Placental epithelial cell (primary cell): ENCODE measurements at places on chromosomes 4 and X. TPM values are rescaled to one million over a fixed set of nuclear protein-coding genes. Genes with fewer than 3 reads are reported as not detected.

The HS3ST1 gene
- under 0.01 and 0.22 TPM in 2 replicates for total RNA-seq

The LARP7 gene
- total RNA-seq: 17.9 and 35.7 TPM in 2 replicates

The STAP1 gene
- not detected in 2 replicates for total RNA-seq

The TRMT44 gene
- total RNA-seq: 17.3 and 20.6 TPM in 2 replicates

The SSX4B gene
- not detected in 2 replicates for total RNA-seq

The VEGFD gene
- under 0.01 TPM in 1 of 2 replicates, not detected in the other for total RNA-seq
